ENCODE measurements at places on chromosomes 6 and 20.
A peak's percentile ranks its signal among the peaks of the same experiment; 100 is the strongest.

- no peak for DNase-seq
Observed at GRCh38 chr6:134436950-134437349, 119.0 kb upstream of the SGK1 start.

DNA sequence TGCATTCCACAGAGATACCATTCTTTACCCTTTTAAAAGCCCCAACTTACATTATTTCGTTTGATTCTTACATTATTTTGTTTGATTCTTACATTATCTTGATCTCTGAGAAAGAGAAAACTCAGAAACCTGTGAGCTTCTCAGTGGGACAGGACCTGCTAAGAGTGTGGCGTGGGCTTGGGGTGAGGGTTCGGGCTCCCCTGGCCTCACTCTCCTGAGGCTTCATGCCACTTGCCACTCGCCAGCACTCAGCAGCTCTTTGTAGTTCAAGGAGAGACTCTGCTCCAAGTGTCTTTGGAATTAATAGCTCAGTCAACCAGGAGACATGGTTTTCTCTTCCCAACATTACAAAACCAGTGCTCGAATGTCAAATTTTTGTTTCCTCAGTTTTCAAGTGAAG lies 132.4 kb upstream of the RGS17 start:
- no peak for DNase-seq

DNA sequence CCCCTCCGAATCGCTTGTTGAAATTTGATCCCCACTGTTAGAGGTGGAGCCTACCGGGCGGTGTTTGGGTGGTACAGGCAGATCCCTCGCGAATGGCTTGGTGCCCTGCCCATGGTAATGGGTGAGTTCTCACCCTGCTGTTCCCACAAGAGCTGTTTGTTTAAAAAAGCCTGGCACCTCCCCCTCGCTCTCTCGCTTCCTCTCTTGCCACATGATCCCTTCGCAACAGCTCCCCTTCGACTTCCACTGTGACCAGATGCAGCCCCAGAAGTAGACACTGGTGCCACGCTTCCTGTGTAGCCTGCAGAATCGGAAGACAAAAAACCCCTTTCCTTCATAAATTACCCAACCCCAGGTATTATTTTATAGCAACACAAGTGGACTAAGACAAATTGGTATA lies 292.2 kb upstream of the QKI start:
- DNase-seq = no peak

GRCh38 chr6:141736104-141736503 lies 396.6 kb upstream of the GJE1 start:
- no peak for DNase-seq

- no peak for DNase-seq
Observed at GRCh38 chr6:113137426-113137825, 719.7 kb upstream of the MARCKS start.

DNA sequence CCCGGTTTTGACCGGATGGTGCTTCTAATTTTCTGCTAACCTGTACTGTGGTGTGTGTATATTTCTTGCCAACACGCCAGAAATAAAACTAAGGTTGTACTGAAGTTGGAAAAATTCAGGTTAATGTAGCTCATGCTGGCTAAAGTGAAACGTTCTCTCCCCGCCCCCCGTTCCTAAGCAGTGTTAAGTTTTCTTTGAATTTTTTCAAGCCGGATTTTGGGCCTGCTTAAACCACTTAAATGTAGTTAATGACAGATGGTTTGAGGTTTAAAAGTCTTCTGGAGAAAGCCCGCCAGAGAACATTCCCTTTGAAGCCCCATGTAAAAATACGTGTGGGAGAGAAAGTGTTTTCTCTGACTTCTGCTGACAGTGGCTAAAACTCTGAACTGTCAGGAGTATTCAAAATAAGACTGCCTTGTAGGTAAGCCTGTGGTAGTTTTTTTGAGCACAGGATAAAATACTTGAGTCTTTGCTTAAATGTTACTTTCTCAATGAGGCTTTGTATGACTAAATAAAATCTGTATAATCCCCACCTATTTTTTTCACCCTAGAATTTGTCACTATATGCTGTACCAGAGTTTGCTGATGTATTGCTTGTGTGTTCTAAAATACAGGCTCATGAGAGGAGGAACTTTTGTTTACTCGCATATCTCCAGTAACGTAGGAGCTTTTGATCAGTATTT lies 101.3 kb downstream of the OR2B2 start:
- no peak for DNase-seq

DNA sequence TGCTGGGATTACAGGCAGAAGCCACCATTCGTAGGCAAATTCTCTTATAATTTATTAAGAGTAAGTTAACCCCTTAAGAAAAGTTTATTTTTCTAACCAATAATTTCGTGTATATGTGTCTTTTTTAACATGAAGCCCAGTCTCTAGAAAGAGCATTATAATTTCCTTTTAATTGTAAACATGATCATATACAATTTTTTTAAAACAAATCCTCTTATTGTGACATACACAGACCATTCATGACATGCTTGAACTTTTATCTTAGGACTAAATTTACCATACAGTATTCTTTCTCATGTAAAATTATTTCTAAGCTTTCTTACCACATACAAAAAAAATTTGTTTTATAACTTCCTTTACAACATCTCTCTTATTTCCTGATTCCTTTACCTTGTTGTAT lies 6.7 kb downstream of the ACOT13 start:
- no peak for DNase-seq

- no peak for DNase-seq
Observed at GRCh38 chr6:169700296-169700695, 1.5 kb downstream of the WDR27 start.

DNA sequence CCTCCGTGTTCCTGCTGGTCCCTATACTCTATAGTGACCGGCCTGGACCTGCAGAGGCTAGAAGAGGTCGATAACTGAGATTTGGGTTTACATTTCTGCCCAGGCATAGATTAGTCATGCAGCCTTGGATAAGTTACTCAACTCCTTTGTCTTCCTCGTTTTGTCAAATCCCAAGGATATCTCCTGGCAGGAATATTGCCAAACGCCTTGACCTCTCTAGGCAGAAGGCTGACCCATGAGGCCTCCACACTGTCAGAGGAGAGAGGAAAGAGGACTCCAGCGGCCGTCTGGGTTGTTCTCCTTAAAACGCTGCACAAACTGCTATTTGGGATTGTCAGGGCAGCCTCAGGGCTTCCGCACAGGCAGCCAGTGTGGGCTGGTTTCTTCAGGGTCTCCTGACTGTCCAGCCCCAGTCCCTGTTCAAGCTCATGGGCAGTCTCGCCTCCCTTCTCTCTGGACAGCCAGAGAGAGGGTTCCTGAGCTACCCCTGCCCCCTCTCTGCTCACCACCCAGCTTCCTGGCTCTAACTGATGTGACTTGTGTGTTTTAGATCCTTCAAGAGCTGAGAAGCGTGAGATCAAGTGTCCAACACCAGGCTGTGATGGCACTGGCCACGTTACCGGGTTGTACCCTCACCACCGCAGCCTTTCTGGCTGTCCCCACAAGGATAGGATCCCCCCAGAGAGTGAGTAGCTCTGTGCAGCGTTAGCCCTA lies 44.7 kb upstream of the PCMTD2 start:
- DNase-seq = no peak

DNA sequence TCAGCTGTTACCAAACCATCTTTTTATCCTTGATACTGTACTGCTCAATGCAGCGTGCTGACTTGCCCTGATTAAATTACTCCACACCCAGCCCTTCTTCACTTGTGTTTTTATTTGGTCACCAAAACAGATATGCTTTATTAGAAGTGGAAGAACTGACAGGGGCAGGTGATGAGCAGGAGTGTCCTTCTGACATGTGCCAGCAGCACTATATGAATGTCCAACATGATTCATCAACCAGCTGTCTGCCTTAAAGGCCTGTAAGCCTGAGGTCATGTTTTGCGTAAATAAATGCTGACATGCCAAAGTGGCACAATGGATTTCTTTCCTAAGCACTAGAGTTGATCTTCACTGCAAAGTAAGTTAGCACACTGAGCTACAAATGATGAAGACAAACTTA lies 15.4 kb downstream of the POPDC3 start:
- no peak for DNase-seq

DNA sequence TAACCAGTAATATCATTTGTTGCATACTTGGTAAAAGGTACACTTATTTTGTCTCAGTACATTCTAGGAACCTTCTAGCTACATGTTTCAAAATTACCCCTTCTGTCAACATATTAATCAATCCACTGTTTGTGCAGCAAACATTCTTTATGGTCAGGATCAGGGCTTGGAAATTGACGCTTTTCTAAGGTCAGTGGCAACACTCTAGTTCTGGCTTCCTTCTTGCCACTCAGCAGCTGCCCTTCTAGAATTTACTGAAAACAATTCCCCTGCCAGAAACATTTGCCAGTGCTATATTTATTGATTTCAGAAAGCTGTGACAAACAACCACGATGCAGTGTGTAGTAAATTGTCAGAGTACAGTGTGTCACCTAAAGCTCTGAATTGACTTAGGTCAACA lies 84.7 kb upstream of the FBXL4 start:
- DNase-seq = no peak

GRCh38 chr6:148611213-148611612 lies 135.6 kb upstream of the UST start:
- no peak for DNase-seq

- peak; percentile 48 for DNase-seq
Observed at GRCh38 chr6:49003348-49003747, 459.7 kb downstream of the MMUT start.

DNA sequence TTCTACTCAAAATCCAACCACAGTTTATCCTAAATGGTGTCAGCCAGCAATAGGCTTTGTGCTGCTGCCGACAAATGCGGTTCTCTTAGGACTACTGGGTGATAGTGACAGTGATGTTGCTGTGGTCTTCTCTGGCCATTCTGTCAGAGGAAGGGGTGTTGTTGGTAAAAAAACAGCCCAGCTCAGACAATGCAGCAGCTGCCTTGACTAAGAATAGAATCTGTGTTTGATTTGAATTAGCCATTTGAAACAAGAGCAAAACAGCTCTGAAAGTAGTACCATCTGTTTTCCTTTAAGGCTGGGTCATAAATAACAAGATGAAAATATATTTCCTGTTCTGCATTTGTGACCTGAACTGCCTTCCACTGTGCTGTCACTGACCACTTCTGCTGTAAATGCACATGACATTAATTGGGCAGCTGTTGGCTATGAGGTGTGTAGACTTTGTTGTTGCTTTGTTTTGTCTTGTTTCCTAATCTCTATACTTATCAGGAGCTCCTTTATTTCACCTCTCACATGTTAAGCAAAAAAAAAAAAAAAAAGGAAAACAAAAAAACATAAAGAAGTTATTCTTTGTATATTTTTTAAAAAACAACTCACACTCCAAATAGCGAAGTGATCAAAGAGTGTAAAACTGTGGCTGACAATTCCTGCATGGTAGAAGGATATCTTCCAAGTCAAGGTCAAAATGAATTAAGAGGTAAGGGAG lies 497.8 kb upstream of the ARID1B start:
- DNase-seq = peak; percentile 77
